ENCODE measurements at places on chromosomes 13 and 19.

- DNase-seq, result no peak
Measured at GRCh38 chr13:51317262-51317661, 22.2 kb upstream of the SERPINE3 start.

GRCh38 chr13:37382146-37382545, 216.4 kb downstream of the POSTN start:
- DNase-seq, result no peak

- no peak for DNase-seq
Measured at GRCh38 chr13:94666065-94666464, 46.3 kb downstream of the SOX21 start.

GRCh38 chr19:18879579-18880373, 16.2 kb downstream of the CERS1 start:
- DNase-seq, result no peak

DNA sequence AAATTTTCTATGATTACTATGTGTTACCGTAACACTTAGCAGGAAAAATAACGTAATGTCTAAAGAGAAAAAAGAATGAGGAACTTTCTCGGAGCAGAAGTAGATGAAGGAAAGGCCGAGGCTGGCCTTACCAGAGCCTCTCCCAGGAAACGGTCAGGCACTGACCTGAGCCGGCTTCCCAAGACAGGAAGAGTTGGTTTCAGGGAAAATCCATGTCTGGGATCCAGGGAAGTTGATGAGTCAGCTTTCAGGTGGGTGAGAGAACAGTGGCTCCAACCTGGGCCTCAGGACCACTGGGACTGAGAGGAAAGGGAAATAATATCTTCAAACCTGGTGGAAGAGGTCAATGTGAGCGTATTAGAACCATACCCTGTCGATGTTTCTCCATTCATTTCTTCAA, 93.3 kb upstream of the UBL3 start:
- DNase-seq, result no peak

DNA sequence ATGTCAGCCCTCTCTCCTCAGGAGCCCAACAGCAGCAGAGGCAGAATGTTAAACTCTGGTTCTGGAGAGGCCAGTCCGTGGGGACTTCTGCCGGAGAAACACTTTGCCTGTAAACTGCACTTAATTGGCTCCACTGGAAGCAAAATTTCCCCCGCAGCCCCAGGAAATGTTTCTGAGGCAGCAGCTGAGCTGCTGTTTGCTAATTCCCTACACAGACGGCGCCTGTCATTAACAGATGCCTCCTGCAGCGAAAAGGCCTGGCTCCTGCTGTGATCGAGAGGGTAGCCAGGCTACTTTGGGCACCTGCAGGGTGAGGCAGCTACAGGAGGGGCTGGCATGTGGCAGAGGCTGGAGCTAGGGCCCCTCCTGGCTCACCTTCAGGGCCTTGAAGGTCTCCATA, 5.2 kb upstream of the TM6SF2 start:
- no peak for DNase-seq

DNA sequence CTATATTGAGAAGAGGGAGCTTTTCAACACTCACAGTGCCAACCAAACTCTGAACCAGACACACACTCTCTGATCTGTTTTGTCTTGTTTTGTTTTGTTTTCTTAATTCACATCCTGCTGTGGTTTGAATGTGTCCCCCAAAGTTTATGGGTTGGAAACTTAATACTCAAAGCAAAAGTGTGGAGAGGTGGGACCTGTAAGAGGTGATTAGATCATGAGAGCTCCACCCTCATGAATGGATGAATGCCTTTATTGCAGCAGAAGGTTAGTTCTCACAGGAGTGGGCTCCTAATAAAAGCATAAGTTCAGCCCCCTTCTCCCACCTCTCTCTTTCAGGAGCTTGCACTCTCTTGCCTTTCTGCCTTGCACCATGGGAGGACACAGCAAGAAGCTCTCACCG, 957.1 kb downstream of the PCDH9 start:
- DNase-seq, result no peak

GRCh38 chr13:24407844-24408243, 98.5 kb downstream of the C1QTNF9 start:
- DNase-seq, result no peak

GRCh38 chr13:32314271-32315237, 609 bp downstream of the ZAR1L start:
- DNase-seq, result peak; percentile 61

GRCh38 chr13:69234171-69234570, 873.5 kb upstream of the ATXN8OS start:
- no peak for DNase-seq

GRCh38 chr13:49464085-49464484, 20.0 kb downstream of the SETDB2 start:
- DNase-seq, result no peak

DNA sequence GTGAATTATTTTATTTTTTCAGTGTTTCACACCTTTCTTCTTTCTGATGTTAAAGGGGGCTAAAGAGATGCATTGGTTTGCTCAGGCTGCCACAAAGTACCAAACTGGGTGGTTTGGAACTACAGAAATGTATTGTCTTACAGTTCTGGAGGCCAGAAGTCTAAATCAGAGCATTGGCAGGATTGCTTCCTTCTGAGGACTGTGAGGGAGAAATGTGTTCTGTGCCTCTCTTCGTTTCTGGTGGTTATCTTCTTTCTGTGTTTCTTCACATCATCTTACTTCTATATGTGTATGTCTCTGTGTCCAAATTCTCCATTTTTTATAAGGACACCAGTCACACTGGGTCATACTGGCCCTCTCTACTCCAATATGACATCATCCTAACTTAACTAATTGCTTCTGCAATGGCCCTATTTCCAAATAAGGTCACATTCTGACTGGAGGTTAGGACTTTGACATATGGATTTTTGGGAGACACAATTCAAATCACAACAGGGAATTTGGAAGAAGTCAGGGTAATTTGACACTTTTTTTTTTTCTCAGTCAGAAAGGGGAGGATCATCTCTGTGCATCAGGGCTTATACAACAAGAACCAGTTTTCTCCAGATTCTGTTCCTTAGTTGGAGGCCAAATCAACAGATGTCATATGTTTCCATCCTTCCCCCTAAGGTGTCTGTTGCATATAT, 188.2 kb downstream of the KCNRG start:
- no peak for DNase-seq

- no peak for DNase-seq
Measured at GRCh38 chr19:7550987-7551761, 15.7 kb downstream of the PNPLA6 start.

DNA sequence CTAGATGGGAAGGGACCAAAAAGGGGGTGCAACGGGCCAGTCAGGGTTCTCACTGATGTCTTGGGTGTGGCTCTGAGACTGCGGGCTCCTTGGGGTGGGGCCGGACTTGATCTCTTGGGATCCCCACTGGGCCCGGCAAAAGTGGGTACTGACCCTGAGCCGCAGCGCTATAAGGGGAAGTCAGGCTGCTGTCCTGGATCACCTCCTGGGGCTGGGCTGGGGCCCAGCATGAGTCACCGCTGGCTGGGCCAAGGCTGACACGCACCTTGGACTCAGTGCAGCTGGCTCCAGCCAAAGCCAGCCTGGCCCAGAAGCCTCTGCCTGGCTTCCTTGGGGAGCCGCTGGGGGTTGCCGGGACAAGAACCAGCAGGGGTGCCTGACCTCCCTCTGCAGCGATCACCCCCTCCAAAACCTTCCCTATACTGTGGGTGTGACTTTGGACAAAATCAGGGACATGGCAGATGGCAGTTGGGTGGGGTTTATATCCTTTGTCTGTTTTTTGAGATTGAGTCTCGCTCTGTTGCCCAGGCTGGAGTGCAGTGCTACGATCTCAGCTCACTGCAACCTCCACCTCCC, 617 bp upstream of the IQCN start:
- no peak for DNase-seq

DNA sequence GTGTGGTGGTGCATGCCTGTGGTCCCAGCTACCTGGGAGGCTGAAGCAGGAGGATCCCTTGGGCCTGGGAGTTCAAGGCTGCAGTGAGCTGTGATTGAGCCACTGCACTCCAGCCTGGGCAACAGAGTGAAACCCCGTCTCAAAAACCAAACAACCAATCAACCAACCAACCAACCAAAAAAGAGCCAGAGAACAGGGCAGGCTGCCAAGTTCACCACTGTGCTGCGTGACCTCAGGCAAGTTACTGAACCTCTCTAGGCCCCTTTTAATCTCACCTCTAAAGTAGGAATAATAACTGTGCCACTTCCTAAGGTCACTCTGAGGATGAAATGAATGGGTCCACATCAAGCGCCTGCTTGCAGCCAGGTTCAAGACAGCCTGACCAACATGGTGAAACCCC, 16.9 kb downstream of the TJP3 start:
- no peak for DNase-seq

DNA sequence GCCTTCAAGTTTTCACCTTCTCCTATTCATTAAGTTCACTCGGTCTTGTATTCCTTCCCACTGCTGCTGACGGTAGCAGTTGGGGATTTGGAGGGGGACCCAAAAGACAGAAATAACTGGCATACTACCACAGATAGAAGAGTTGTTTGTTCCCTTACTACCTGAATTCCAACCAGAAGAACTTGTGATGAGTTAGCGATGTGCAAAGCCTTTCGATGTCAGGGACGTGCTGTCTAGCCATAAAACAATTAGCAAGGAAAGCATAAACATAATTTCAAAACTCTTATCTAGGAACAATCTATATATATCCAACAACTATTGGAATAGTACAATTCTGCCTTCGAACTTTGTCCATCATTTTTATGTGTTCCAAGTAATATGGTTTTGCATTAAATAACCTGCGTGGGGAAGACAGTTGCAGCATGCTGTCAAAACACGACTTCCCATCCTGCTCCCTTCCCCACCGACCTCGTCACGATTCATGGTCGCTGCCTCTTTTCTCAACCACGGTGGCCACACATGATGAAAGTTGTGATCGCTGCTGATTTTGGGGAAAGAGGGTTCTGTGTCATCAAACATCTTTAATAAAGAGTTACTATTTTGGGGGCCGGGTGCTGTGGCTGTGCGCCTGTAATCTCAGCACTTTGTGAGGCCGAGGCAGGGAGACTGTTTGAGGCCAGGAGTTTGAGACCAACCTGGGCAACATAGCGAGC, 3.8 kb upstream of the SLC7A9 start:
- no peak for DNase-seq

- no peak for DNase-seq
Measured at GRCh38 chr13:113394339-113394640, 30.4 kb upstream of the GRTP1 start.

DNA sequence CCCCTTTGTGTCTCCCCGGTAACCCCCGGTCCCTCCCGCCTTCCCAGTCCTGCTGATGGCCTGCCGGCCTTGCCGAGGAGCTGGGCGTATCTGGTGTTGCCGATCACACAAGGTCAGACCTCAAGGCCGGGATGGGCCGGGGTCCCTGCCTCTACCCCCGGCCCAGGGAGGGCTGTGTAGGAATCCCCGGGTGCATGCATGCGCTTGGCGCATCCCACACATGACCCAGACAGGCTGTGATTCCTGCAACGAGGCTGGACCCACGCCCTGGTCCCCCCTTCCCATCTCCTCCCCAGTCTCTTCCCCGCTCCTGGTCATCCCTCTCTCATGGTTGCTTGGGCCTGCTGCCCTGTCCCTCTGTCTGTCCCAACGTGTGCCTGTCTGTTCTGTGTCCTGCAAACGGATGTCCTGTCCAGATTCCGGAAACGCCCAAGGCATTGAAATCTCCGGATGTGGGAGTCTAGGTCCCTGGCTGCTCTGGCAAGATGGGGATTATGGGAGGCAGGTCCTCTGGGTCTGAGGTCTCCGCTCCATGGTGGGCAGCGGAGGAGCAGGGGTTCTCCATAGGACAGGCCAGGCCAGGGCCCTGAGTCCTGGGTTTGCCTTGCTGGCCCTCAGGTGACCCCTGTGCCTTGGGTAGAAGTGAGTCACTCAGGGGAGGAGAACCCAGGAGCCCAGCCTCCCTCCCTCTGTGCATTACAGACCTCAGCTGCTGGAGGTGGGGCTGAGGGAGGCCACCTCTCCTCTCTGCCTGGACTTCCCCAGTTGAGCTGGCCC, 1.6 kb downstream of the PKN1 start:
- no peak for DNase-seq

DNA sequence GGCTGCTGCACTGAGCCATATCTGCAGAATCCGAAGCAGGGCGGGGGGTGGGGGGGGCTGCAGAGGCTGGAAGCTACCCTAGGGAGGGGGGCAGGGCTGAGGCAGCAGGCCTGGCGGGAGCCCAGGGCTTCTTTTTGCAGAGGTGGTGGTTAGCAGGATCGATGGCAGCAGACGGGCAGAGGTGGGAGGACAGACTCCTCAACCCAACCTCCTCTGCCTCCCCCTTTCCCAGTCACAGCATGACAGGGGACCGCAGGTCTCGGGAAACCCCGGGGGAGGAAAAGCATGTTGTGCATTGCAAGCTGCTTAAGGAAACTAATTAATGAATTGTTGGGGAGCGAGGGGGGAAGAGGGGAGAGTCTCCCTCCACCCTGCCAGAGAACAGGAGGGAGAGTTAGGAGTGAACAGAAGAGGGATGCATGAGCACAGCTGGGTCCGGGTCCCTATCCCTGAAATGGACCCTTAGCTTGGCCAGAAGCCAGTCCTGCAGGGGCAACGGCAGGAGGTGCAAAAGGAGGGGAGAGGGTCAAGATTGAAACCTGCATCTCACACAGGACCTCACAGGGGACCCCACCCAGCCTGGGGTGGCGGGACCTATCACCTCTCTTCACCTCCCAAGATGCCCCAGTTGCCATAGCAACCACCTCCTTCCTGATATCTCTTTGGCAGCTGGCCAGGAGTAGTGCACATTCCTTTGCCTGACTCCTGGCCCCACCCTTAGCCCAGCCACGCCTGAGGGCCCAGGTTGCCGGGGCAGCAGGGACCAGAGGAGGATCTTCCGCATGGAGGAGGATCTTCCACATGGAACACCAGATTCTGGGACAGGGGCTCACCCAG, 1.8 kb downstream of the FXYD7 start:
- DNase-seq, result no peak

GRCh38 chr19:51735759-51736449, 12.1 kb upstream of the HAS1 start:
- no peak for DNase-seq

DNA sequence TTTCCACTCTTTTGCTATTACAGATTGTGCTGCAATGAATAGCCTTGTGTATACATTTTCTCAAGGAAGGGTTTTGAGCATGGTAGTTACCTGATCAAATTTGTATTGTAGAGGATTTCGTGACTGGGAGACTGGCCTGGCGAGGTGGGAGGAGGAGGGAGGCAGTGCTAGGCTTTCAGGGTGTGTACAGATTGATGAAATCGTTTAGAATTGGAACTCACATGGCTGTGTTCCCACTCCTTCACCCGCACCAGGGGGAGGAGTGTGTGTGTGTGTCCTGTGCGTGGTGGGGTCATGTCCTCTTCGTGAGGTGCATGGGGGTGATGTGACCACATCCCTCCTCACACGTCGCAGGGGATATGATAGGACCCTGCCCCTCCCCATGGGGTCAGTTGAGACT, 8.3 kb downstream of the PGLYRP1 start:
- DNase-seq, result no peak

GRCh38 chr13:45895881-45896280, 44.3 kb upstream of the SIAH3 start:
- no peak for DNase-seq

- DNase-seq, result peak; percentile 64
Measured at GRCh38 chr19:13215572-13216380, 65.6 kb downstream of the IER2 start.

DNA sequence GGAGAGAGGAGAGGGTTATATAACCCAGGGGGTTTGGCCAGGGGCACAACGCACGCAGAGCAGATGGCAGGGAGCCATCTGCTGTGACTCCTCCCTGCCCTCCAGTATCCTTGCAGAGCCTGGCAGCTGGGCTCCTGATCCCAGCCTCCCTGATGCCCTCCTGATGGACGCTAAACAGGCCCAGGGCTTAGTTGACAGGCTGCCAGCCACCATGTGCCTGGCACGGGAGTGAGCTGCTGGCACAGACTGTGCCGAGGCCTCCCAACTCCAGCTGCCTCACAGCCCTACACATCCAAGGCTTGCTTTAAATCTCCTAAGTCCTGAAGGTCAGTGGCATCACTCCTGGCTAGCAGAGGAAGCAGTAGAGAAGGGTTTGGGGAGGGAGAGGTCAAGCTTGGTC, 16.7 kb downstream of the SYDE1 start:
- DNase-seq, result no peak

Data from activated naive CD4-positive, alpha-beta T cell treated with anti-CD3 and anti-CD28 coated beads, Interleukin-2, amount 50 U/mL, for 72 hours (primary cell).